ENCODE measurements at places on chromosomes 7 and 10.

DNA sequence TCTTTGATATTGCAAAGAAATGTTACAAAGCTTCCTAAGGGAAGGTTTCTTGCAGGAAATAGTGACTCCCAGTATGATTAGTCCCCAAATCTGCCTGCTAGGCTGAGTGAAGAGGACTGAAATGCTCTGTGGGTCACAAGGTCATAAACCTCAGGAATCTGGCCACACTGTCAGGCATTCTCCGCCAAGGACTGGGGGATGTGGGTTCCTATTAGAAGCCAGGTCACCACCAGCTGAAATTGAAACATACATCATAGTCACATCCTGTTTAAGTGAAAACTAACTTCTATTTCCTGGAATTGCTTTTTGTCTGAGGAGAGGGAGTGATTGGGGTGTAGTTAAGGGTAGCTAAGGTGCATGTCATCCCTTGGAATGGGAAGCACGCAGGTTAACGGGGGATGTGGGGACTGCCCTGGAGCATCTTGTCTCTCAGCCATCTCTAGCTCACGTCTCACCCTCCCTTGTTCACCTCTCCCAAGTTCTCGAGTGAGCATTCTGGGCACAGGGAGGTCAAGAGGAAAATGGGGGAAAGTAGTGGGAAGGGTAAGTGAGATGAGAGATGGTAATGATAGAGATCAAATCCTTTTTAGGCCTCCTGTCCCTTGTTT lies 12.0 kb upstream of the GSAP start:
- DNase-seq = no peak

DNA sequence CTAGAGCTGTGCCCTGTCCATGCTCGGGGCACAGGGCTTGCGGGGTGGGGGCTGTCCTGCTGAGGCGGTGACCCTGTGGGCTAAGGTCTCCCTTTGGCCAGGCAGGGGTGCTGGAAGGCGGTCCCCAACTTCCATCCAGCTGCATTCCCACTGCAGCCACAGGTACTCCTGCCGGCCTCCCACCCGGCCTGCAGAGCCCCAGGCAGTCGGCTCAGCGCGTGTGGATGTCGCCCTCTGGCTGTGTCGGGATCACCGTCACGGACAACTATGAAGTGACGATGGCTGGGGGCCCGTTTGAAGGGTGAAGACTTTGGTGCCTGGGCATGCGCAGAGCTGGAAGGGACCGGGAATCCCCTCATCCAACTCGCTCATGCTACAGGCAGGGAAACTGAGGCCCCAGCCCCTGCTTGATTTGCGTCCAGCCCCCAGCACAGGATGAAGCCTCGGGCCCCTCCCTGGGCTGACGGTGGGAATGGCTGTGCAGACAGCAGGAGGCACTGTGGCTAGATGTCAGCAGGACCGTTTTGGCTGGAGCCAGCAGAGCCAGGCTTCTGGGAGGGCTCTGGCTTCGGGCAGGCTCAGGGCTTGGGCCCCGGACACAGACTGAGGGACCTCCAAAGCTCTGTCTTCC lies 2.3 kb upstream of the TMEM184A start:
- DNase-seq = no peak

GRCh38 chr7:155287284-155287935 lies 10.3 kb upstream of the INSIG1 start:
- no peak for DNase-seq

GRCh38 chr7:16668049-16668858 lies 22.3 kb downstream of the BZW2 start:
- no peak for DNase-seq

- no peak for DNase-seq
Measured at GRCh38 chr10:67527351-67527750, 168.6 kb downstream of the CTNNA3 start.

DNA sequence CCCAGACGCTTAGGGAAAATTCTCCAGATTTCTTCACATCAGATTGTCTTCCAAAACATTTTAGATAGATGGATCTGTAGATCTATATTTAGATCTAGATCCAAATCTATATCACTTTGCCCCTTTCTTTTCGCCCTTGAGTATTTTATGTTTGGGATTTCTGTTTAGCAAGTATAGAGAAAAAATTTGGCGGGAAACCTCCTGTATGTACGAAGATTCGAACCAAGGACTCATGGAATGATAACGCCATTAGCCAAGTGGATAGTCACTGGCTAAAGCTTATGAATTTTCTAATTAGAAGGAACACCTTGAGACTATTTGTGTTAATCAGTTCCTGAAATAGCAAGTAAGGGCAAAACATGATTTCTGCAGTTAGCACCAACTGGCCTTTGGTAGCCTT lies 1.2 kb downstream of the THNSL1 start:
- no peak for DNase-seq

DNA sequence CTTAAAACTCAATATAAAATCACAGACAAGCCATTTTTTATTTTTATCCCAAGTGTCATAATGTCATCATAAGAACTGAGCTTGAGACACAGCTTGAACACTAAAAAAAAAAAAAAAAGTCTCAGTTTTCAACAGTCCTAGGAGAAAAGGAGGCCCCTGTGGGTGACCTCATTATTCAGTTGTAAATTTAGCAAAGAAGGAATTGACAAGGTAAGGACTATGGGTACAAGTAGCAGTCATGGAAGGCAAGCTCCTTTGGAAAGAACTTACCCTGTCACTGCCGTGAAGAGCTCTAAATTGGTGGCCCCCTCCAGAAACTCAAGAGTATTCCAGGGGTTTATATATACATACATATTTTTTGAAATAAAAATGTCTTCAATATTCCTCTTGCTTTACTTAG lies 864.4 kb upstream of the KCND2 start:
- no peak for DNase-seq

DNA sequence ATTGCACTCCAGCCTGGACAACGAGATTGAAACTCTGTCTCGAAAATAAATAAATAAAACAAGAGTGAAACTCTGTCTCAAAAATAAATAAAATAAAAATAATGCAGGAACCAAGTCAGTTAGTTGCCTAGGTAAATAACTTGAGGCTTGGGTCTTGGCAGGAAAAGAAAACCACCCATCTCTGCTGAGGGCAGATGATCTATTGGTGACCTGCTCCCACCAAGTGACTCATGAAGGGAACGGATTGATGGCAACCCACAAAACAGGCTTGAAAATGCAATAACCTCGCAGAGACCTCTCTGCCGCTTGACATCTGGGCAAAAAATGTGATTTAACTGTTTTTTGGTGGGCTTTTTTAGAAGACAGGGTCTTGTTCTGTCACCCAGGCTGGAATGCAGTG lies 86.6 kb downstream of the CALN1 start:
- no peak for DNase-seq

Data from stimulated activated CD8-positive, alpha-beta memory T cell treated with anti-CD3 and anti-CD28 coated beads, Interleukin-4, amount 100 ng/mL, for 4 hours (primary cell).